NCI-H82 (cell line): ENCODE measurements at places on chromosomes 1 and 21.

DNA sequence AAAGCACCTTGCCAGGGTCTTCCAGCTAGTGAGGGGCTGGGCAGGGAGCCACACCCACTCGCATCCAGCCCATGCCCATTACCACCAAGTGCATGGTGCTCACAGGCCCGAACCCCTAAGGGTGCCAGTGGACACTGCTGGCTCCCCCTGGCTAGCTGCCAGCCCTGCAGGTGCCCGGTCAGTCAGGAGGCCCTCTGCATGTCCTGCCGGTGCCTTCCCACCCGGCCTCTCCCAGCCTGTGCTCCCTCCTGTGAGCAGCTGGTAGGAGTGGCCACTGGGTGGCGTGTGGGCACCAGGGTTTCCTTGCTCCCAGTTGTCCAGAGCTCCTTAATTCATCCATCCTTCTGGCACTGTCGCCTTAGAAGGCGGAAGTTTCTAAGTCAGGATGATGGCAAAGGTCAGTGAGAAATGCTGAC is 33.4 kb downstream of the QSOX1 start:
- peak; percentile 97 for DNase-seq

GRCh38 chr1:184456189-184456588 is 69.4 kb downstream of the C1orf21 start:
- DNase-seq = no peak

- no peak for DNase-seq
Observed at GRCh38 chr21:42308914-42309752, 6.1 kb downstream of the TFF3 start.

DNA sequence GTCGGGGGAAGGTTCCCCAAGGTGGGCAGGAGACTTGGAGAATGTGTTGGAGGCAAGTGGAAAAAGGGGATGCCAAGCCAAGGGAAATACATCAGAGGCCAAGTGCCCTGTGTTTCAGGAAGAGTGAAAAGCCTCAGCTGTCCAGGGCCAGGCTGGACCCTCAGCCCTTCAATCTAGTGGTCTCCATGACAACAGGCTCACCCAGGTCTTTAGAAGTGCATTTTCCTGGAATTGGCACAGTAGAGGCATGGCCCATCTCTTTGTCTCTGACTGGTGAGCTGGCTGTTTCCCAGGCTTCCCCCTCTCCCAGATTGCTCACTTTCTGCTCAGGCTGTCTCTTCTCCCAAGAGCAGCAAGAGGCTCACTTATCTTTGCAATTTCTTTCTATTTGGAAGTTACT is 10.4 kb upstream of the RHBG start:
- no peak for DNase-seq

GRCh38 chr1:194102607-194103006 is 916.2 kb upstream of the B3GALT2 start:
- DNase-seq = peak; percentile 47

GRCh38 chr1:175192111-175192629 is 406 bp downstream of the KIAA0040 start:
- peak; percentile 58 for DNase-seq

DNA sequence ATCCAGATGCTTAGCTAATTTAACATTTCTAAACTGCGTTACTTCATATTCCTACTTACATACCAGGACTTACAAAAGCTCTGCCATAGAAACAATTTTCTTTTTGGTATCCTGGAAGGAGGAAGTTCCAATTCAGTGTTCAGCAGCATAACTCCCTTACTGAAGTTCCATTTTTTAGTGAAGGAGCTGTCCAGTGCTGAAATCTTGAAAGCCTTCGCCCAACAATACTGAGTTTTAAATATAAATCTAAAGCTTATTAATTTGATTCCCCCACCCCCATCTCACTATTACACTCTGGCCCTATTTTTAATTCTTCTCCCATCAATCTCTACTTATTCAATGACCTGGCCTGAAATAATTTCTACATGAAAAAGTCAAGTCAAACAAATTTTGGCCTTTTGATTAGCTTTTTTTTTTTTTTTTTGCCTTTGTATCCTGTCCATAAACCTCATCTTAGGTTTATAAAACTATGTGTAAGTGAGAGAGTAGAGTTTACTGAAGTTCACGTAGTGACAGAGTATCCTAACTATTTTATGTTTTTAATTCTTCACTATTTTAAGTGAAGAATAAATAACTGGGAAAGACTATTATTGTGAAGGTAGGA is 323.0 kb upstream of the PLD5 start:
- no peak for DNase-seq

DNA sequence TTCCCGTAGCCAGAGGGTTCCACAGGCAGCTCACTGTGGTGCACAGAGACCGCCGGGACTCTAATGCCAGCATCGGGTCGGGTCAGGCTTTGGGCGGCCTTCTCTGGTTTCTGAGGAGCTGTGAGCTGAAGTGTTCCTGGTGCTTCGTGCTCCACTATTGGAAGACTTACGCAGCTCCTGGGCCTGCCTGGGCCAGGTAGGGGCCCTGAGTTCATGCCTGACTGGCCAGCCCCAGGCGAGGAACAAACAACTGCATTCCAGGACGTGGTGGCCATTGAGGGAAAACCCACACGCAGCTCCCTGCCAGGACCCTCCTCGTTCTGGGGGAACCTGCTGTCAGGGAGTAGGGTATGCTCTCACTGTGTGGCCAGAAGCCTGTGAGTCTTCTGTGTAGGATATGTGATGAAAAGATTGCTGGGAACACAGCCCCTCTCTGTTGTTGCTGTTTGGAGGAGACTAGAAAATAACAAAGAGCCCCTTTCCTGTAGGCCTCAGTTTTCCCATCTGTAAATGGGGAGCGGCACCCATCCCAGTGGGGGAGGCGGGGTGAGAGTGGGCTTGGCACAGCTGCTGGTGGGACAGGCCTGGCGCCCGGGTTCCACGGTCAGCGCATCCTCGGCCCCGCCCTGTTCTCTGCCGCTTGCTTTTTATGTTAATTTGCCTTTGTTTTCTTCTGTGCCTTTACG is 8.4 kb downstream of the RER1 start:
- DNase-seq = no peak

- no peak for DNase-seq
Observed at GRCh38 chr1:109801791-109802135, 38.0 kb upstream of the EPS8L3 start.

- no peak for DNase-seq
Observed at GRCh38 chr1:231597971-231598370, 28.6 kb upstream of the DISC1 start.

DNA sequence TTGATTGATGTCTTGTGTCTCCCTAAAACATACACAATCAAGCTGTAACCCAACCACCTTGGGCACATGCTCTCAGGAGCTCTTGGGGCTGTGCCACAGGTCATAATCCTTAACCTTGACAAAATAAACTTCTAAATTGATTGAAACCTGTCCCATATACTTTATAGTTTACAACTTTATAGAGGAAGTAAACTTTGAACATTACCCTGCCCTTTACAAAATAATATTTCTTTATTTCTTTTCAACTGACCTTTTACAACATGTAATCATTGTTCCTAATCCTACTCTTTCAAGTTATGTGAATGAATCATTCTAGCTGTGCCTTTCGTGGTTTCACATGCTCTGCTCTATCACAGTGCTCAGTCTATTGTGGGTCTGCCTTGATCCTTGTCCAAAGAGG is 118.3 kb upstream of the ATP1A1 start:
- DNase-seq = no peak

DNA sequence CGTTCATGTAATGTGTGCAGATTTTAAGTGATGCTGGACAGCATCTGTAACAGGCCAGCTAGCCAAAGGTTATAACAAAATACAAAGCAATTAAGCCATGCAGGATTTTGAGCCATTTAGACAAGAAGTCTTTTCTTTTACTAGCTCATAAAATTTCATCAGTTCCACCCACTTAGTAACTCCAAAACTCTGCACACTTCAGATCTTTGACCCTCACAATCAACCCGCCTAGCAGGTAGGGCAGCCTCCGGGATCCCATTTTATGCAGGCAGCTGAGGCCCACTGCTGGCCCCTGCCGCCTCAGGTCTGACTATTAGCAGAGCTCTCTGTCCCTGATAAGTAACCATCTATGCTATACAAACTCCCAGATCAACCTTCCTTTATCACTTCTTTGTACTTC is 9.2 kb downstream of the LBR start:
- DNase-seq = no peak

DNA sequence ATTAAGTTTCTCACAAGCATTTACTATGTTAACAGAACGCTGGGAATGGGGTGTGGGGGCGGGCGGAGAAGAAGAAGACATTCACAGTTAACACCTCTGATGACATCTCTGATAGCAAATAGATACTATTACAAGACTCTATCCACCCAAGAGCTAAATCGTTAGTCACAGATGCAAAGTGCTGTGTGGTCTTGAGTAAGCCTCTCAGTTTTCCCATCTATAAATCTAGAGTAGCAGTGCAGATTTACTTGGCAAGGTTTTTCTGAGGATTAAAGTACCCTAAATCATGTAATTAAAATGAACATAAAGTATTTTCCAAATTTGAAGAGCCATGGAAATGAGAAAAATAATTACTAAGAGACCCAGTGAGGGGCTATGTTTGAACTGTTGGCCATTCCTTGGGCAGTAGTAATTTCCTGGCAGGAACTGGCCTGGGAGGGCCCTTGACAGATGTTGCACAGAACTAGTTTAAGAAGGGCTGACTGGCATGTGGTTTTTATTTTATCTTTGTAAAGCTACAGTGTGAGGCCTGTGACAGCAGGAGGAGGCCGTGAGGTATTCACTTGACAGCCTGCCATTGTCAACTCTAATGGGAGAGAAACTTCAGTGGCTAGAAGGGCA is 58.7 kb upstream of the APOBEC4 start:
- DNase-seq = peak; percentile 46
